ENCODE measurements at places on chromosomes 4 and X. TPM values are rescaled to one million over a fixed set of nuclear protein-coding genes. Genes with fewer than 3 reads are reported as not detected.

GRCh38 chr4:40745285-40745984, 4.3 kb upstream of the NSUN7 start:
- DNase-seq = no peak
- H3K4me1 ChIP-seq = peaks cover 3% of the 10 kb centered on the region
- no peak overlapping the region for H3K27ac ChIP-seq
- H3K4me3 ChIP-seq = no peak overlapping the region
- peaks cover 21% of the 10 kb centered on the region for H3K27me3 ChIP-seq

DNA sequence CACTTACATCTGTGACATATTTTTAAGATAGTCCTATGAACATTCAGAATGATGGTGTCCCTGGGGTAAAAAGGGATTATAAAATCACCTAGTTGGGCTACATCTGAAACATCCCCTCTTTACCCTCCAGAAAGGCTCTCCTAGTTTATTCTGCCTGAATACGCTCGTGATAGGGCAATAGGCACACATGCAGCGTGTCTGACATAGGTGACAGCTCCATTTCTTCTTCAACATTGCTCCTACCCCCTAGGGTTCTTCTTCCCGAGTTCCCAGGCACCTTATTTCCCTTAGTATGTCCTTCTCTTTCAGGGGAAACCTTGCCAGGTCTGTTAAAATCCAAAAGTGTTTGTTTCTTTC, 27.1 kb upstream of the CFAP299 start:
- H3K4me3 ChIP-seq = peak overlapping the region; percentile 13
- peak overlapping the region; percentile 91 for H3K27ac ChIP-seq
- peaks cover 52% of the 10 kb centered on the region for H3K4me1 ChIP-seq
- no peaks in the 10 kb centered on the region for H3K36me3 ChIP-seq
- DNase-seq = no peak

DNA sequence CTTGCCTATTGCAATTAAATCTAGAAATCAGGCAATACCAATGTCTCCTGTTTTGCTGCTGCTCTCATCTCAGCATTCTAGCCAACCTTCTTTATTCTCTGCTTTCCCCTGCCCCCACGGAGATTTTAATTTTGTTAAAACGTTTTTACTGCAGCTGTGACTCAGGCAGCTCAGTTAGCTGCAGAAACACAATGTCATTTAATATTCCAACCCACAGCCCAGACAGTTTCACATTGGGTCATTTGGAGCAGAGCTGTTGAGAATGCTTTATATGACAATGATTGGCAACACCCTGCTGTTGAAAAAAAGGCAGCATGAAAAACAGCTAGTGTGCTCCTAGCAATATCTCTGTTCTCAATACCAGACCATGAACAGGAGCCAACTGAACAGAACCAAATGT, 12.6 kb upstream of the SLC10A4 start:
- H3K36me3 ChIP-seq = no peaks in the 10 kb centered on the region
- no peaks in the 10 kb centered on the region for H3K27me3 ChIP-seq
- H3K4me3 ChIP-seq = no peak overlapping the region
- no peaks in the 10 kb centered on the region for H3K4me1 ChIP-seq

Gene FTSJ1
- 93.4 TPM for polyA plus RNA-seq

DNA sequence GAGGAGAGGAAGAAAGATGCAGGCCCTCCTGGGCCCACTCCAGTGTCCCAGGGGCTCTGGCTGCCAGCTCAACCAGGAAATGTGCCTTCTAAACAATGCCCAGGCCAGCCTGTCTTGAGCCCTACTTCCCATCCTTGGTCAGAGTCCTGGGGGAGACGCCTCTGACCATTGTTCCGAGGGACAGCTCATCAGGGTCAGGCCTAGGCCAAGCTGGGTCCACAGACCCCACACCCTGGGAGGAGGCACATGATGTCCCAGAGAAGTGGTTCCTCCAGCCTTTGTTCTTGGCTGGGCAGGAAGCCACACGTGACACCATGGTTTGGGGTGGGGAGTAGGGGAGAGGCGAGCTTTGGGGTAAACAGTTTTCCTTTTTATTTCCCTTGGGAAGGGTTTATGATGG, 102.5 kb downstream of the EFNB1 start:
- H3K36me3 ChIP-seq = no peaks in the 10 kb centered on the region
- no peak for DNase-seq
- no peak overlapping the region for H3K27ac ChIP-seq
- H3K4me1 ChIP-seq = peaks cover 26% of the 10 kb centered on the region

Gene IL13RA2
- 0.70 TPM for polyA plus RNA-seq

DNA sequence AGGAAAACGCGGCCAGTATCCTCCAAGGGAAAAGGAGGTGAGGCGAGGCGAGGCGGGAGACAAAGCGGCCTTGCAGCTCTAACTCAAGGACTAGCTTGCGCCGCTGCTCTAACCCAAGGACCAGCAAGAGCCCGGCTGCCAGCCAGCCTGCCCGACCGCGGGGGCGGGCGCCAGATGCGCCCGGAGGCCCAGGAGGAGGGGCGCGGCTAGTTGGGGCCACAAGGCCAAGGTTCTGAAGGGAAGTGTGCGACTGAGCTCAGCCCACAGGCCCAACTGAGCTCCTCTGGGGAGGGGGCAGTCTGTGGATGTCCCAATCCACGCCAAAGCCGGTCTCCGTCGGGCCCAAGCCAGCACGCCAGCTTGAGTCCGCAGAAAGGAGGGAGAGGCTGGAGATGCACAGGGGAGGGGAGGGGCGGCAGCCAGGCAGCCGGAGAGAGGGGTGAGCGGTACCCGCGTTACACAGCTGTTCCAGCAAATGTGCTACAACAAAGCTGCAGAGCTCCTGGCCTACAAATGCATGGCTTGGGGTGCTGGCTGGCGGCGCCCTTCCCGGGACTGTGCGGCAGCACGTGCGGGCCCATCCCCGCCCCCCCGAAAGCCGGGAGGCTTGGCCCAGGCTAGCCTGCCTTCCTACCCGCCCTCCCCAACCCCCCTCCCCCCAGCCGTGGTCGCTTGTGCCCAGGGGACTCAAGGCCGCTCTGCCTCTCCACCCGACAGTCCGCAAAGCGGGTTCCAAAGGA, 637 bp downstream of the AMER1 start:
- DNase-seq = no peak
- no peaks in the 10 kb centered on the region for H3K27me3 ChIP-seq

Gene PRSS12
- 12.5 TPM for polyA plus RNA-seq

Gene STPG2
- polyA plus RNA-seq = 0.07 TPM

DNA sequence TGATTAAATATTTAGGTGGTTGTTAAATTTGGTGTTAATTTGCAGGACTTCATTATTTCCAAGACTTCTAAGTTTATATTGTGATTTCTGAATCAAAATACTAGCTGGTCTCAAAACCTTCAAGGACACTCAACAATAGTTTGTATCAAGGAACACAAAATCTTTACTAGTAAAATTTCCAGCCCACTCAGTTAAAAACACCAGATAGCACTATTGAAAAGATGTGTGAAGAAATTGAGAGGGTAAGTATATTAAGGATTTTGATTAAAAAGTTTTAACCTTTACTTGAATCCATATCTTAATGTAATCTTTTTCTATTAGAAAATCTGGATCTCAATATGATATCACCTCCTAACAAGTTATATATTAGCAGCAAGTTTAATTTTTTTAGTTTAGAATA, 89.3 kb upstream of the UGT8 start:
- no peaks in the 10 kb centered on the region for H3K36me3 ChIP-seq
- H3K4me3 ChIP-seq = no peak overlapping the region
- H3K27ac ChIP-seq = no peak overlapping the region
- peaks cover 9% of the 10 kb centered on the region for H3K4me1 ChIP-seq
- H3K27me3 ChIP-seq = no peaks in the 10 kb centered on the region

- no peak overlapping the region for H3K4me3 ChIP-seq
- H3K27ac ChIP-seq = no peak overlapping the region
- no peaks in the 10 kb centered on the region for H3K36me3 ChIP-seq
- peaks cover 6% of the 10 kb centered on the region for H3K4me1 ChIP-seq
- H3K27me3 ChIP-seq = no peaks in the 10 kb centered on the region
Measured at GRCh38 chr4:40594261-40595178, 35.1 kb downstream of the RBM47 start.

- no peaks in the 10 kb centered on the region for H3K36me3 ChIP-seq
- H3K27ac ChIP-seq = no peak overlapping the region
- no peak for DNase-seq
- H3K4me3 ChIP-seq = no peak overlapping the region
Measured at GRCh38 chrX:119218198-119218597, 17.9 kb upstream of the PGRMC1 start.

DNA sequence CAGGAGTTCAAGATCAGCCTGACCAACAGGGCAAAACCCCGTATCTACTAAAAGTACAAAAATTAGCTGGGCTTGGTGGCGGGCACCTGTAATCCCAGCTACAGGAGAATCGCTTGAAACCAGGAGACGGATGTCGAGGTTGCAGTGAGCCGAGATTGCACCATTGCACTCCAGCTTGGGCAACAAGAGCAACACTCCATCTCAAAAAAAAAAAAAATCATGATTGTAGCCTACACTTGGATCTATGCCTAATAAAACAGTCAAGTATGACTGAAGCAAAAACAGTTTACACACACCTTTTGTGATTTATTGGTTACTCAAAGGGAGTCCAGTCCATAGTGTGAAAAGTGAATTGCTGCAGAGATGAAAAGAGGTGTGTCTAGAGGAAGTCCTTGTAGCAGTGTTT, 34.7 kb upstream of the TASL start:
- H3K36me3 ChIP-seq = no peaks in the 10 kb centered on the region
- no peak overlapping the region for H3K4me3 ChIP-seq
- H3K4me1 ChIP-seq = peaks cover 5% of the 10 kb centered on the region
- DNase-seq = no peak
- no peaks in the 10 kb centered on the region for H3K27me3 ChIP-seq

GRCh38 chrX:68822641-68823410, 6.0 kb upstream of the EFNB1 start:
- H3K27ac ChIP-seq = no peak overlapping the region
- no peaks in the 10 kb centered on the region for H3K27me3 ChIP-seq
- no peak for DNase-seq
- peaks cover 23% of the 10 kb centered on the region for H3K4me1 ChIP-seq

Gene LINC00632
- polyA plus RNA-seq = 2.2 TPM

GRCh38 chr4:39814403-39815185, 116.7 kb downstream of the UBE2K start:
- no peak overlapping the region for H3K27ac ChIP-seq

DNA sequence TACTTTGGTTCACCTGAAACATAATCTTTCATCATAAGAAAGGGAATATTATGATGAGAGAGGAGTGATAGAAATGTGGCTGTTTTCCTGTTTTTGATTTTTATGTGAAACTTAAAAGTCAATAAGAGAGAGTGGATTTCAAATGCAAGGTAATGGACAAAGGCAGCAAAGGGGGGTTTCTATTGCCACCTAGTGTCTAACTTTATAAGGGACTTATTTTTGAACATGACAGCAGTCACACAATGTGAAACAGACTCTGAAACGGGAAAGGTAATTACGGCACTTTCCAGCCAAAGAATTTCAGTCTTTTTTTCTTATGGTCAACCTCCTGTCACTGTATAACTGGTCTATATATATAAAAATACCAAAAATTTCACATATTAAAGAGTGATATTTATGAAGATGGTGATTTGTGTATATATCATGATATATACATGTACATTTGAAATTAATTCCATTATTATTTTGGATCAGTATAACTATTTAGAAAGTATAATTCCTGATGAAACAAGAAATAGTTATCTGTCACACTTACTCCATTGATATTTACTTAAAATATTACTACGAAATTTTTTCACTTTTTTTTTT, 127.1 kb downstream of the FBXO8 start:
- no peaks in the 10 kb centered on the region for H3K4me1 ChIP-seq
- no peak overlapping the region for H3K4me3 ChIP-seq
- no peaks in the 10 kb centered on the region for H3K36me3 ChIP-seq
- H3K27ac ChIP-seq = no peak overlapping the region
- no peak for DNase-seq

DNA sequence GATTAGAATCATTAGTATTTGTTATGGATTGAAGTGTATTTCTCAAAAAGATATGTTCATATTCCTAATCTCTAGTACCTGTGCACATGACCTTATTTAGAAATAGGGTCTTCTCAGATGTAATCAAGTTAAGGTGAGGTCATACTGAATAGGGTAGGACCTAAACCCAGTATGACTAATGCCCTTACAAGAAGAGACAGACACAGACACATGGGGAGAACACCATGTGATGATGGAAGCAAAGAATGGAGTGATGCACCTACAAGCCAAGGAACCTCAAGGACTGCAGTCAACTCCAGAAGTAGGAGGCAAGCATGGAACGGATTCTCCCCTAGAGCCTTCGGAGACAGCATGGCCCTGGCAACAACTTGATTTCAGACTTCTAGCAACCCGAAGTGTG, 31.4 kb downstream of the OTUD4 start:
- H3K4me3 ChIP-seq = no peak overlapping the region
- H3K36me3 ChIP-seq = peaks cover 16% of the 10 kb centered on the region
- no peak for DNase-seq
- no peak overlapping the region for H3K27ac ChIP-seq

GRCh38 chr4:166531703-166532102, 658.7 kb downstream of the TLL1 start:
- no peak overlapping the region for H3K27ac ChIP-seq
- H3K4me1 ChIP-seq = no peaks in the 10 kb centered on the region
- no peaks in the 10 kb centered on the region for H3K27me3 ChIP-seq

GRCh38 chr4:26197018-26197779, 123.6 kb upstream of the RBPJ start:
- H3K27ac ChIP-seq = peak overlapping the region; percentile 48
- DNase-seq = no peak
- H3K27me3 ChIP-seq = peaks cover 13% of the 10 kb centered on the region
- no peak overlapping the region for H3K4me3 ChIP-seq
- peaks cover 15% of the 10 kb centered on the region for H3K4me1 ChIP-seq

Gene TMEM33
- polyA plus RNA-seq = 110 TPM

Gene PPP1R2C
- not detected for polyA plus RNA-seq

Gene HAND2
- not detected for polyA plus RNA-seq

DNA sequence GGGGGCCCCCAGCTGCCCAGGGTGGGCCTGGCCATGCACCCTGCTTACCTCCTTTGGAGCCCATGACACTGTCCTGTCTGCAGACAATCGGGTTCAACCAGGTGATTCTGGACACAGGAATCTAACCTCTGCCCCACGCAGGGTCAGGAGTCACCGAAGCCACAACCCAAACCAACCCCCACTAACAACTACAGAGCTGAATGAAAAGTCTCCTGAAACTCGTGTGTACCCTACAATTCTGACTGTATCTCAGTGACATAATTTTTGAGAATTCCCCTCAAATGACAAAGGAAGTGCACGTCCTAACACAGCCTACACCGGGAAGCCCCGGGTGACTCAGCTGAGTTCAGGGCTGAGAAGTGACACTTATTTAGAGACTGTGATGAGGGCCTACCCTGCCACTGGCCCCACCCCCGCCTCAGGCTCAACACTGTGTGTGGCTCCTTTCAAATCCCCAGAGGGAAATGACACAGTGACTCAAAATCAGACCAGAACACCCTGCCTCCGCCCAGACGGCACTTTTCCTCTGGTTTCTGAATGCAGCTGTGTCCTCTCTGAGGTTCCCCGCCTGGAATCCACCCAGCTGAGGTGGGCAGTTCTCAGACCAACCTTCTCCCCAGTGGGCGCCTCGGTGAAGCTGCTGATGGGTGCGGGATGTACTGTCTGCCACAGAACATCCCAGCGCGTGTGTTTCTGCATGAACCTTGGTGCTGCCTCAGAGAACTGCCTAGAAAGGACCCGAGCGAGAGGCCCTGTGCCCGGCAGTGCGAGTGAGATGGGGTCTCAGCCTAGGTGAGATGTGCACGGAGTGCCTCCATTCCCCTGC, 9.9 kb downstream of the TNIP2 start:
- peak overlapping the region; percentile 65 for H3K27ac ChIP-seq
- H3K36me3 ChIP-seq = peaks cover 32% of the 10 kb centered on the region
- peak; percentile 69 for DNase-seq
- H3K27me3 ChIP-seq = no peaks in the 10 kb centered on the region
- H3K4me3 ChIP-seq = no peak overlapping the region
- peaks cover 27% of the 10 kb centered on the region for H3K4me1 ChIP-seq

Measured in keratinocyte (primary cell).